Endothelial cell of coronary artery (primary cell): ENCODE measurements at places on chromosomes 2 and 18. TPM values are rescaled to one million over a fixed set of nuclear protein-coding genes. Genes with fewer than 3 reads are reported as not detected.

The UGT1A8 gene
- total RNA-seq: not detected in 2 replicates

The CDK15 gene
- total RNA-seq: not detected in 2 replicates

The PHOSPHO2 gene
- total RNA-seq: 1.4 and 2.3 TPM in 2 replicates

The FAM237A gene
- total RNA-seq: not detected in 2 replicates

The CFAP65 gene
- total RNA-seq: under 0.01 TPM in 1 of 2 replicates, not detected in the other

The IL36A gene
- 0.09 TPM in 1 of 2 replicates, not detected in the other for total RNA-seq

The COL3A1 gene
- 0.99 and 245 TPM in 2 replicates for total RNA-seq

The RAB10 gene
- total RNA-seq: 112 and 141 TPM in 2 replicates

The HOXD12 gene
- total RNA-seq: not detected in 2 replicates

The CYBRD1 gene
- 20.0 and 55.4 TPM in 2 replicates for total RNA-seq

The DNAJC27 gene
- 1.6 and 1.9 TPM in 2 replicates for total RNA-seq

The IL37 gene
- total RNA-seq: not detected in 2 replicates

The C2orf78 gene
- total RNA-seq: not detected in 2 replicates

The TMBIM1 gene
- 118 and 151 TPM in 2 replicates for total RNA-seq

The PROKR1 gene
- total RNA-seq: not detected in 2 replicates

The SNORC gene
- 0.36 and 0.38 TPM in 2 replicates for total RNA-seq
